ENCODE measurements at places on chromosomes 13 and 19.

- DNase-seq, result no peak
Observed at GRCh38 chr19:16875584-16876555, 12.9 kb upstream of the F2RL3 start.

GRCh38 chr13:99661791-99662190 is 160.5 kb downstream of the TM9SF2 start:
- DNase-seq, result no peak

GRCh38 chr13:36837354-36838092 is 18.5 kb downstream of the RFXAP start:
- DNase-seq, result no peak

DNA sequence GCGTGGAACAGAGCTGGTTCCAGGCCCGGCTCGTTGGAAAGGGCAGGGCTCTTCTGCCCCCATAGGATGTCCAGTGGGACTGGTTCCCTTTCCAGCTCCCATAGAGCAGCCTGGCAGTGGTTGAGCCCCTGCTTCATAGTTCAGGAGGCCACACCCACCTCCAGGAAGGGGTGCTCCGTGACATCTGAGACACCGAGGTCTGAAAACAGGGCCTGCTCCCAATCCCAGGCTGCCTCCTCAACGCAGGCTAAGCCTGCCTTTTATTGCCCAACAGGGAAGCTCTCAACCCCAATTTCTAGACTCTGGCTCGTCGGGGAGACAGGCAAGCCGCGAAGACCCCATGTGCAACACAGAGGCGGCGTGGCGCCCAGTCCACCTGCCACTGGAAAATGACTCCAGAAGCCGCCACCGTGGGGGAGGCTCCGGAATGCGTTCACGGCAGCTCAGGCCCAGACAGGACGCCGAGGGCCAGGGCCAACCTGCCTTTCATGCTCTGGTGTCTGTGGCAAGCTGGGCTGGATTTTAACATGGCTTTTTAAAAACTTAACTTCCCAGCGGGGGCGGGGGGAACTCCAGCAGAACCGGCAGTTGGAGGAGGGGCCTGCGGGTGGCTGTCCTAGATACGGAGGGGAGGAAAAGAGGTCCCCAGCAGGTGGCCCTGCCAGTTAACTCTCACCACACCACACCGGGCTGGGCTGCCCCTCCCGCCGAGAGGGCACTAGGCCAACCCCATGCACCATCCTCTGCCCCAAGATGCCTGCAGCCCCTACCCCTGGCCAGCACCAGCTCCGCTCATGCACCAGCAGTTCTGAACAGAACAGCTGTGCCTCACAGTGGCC is 17.9 kb upstream of the TINCR start:
- DNase-seq, result peak; percentile 13

GRCh38 chr19:45153339-45154063 is 7.3 kb downstream of the NKPD1 start:
- peak; percentile 13 for DNase-seq

- DNase-seq, result no peak
Observed at GRCh38 chr13:98999639-98999952, 21.7 kb upstream of the DOCK9 start.

- DNase-seq, result peak; percentile 23
Observed at GRCh38 chr13:44243198-44243857, 130.3 kb upstream of the SERP2 start.

GRCh38 chr13:100680131-100680530 is 5.5 kb upstream of the TMTC4 start:
- DNase-seq, result no peak

- no peak for DNase-seq
Observed at GRCh38 chr13:66414066-66414800, 815.9 kb downstream of the PCDH9 start.

GRCh38 chr19:53868091-53868891 is 608 bp downstream of the MYADM start:
- DNase-seq, result peak; percentile 57

- no peak for DNase-seq
Observed at GRCh38 chr19:51610576-51610975, 19.6 kb downstream of the SIGLEC5 start.

- DNase-seq, result no peak
Observed at GRCh38 chr13:27449081-27449603, 1.2 kb downstream of the MTIF3 start.

DNA sequence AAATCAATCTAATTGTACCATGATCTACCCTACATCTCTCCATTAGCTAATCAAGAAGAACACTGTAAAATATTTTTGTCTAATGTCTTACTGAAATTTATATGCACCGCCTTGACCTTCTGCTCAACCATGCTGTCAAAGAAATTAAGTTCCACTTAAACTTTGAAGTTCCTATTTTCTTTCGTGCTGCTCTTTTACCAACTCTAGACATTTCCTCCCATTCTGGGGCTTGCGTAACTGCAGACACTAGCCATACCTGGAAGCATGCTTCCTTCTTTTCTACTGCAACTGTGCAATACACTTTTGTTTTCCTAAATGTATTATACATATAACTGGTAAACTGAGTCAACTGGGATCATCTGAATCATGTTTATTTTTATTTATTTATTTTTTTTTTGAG is 8.5 kb upstream of the UBE2L5 start:
- DNase-seq, result no peak

DNA sequence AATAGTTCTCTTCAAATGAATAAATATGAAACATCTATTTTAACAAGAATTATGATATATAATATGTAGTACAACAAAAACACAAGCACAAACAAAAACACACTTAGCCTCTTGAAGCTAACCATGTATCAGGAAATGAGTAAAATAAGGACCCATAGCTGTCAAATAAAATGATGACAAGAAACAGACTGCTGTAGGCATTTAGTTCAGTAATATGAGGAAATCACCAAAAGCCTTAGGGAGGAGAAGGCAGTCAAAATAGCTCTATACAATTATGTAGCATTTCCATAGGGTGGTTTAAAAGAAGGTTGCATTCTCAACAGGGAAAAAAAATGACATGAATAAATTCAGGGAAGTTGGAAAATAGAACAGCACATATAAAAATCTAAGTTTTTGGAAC is 163.4 kb downstream of the PCDH20 start:
- DNase-seq, result no peak

GRCh38 chr19:33312065-33312464 is 9.7 kb upstream of the CEBPA start:
- no peak for DNase-seq

GRCh38 chr13:92315265-92315664 is 911.3 kb upstream of the GPC6 start:
- no peak for DNase-seq

DNA sequence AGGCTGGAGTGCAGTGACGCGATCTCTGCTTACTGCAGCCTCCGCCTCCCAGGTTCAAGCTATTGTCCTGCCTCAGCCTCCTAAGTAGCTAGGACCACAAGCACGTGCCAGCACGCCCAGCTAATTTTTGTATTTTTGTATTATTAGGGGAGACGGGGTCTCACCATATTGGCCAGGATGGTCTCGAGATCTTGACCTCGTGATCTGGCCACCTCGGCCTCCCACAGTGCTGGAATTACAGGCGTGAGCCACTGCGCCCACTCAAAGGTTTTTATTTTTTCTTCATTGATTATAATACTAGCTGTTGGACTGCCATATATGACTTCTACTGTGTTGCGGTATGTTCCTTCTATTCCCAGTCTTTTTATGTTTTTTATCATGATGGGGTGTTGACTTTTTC is 569.7 kb upstream of the SLITRK6 start:
- DNase-seq, result no peak

DNA sequence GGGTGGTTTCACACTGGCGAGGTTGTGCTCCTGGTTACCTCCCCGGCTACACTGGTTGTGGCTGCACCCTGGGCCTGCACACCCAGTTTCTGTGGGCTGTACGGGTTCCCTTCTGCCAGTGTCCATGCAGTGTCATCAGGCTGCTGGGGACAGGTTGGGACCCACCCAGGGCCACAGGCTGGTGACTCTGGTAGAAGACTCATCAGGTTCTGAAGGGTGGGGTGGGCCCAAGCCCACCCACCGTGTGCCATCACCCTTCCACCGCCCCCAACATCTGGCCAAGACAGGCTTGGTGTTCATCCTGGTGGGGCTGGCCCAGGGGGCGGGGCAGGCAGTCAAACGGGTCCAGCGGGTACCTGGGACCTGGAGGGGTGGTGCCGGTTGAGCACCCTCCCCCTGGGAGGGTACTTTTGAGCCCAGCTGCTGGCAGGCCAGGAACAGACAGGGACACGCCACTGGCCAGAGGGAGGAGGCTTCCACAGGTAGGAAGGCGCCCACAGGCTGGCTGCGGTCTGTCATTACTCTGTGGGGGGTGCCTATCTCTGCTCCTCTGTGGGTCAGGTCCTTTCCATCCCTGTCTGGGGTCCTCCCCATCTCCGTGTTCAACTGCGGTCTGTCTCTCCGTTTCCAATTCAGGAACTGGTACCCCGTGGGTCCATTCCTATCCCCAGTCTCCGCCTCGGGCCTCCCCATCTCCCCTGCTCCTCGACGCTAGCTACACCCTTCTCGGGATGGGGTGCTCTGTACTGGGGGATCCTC is at the start of gene RNF225:
TSS of gene RNF225 (plus strand) at position 437 of the 759 bp plus-strand sequence. CDS start 434 bp downstream, outside the sequence.
- DNase-seq, result no peak

GRCh38 chr13:35694549-35695447 is 218.3 kb upstream of the MAB21L1 start:
- no peak for DNase-seq

All from CD4-positive, alpha-beta T cell treated with Interleukin-15 for 4 hours (primary cell).